ENCODE measurements at places on chromosomes 1 and 21. TPM values are rescaled to one million over a fixed set of nuclear protein-coding genes. Genes with fewer than 3 reads are reported as not detected.

SHISA4 gene
- total RNA-seq = 0.37 TPM

KCNK2 gene
- total RNA-seq = not detected

- DNase-seq = no peak
Observed at GRCh38 chr1:64516803-64517568, 47.1 kb downstream of the CACHD1 start.

DNA sequence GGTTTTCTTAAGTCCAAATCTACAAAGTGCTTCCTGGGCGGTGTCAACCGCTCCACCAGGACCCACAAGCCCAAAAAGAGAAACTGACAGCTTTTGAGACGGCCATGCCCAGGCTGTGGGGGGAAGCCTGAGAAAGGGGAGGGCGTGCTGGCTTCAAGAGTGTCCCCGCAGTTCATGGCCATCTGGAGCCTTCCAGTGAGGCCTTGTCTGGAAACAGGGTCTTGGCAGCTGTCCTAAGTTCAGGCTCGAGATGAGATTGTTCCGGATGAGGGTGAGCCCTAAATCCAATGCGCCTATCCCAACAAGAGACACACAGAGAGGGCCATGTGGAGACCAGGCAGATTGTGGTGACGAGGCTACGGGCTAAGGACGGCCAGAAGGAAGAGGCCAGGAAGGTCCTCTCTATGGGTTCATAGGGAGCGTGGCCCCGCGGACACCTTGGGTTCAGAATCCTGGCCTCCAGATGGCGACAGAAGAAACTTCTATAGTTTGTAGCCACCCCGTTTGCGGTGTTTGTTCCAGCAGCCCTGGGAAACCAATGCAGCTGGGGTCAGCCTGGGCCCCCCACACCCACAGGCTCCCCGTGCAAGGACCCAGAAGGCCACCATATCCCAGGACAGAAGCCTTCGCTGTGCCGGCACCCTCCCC, 70.2 kb downstream of the ARHGEF16 start:
- no peak for DNase-seq

DNA sequence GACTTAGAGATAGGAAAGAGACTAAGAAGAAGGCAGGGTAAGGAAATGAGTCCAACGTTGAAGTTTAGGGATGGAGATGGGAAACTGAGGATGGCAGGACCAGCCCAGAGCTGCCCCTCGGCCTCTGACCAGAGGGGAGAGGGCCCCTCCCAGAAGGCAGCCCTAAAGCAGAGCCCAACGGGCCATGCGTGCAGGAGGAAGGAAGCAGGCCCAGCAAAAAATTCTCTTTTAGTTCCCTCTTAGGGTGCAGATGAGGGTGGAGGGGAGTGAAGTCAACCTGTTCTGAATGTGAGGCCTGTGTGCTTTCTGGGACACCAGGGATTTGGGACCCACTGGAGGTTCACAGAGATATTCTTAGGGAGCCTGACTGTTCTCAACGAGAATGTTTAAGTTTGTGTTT, 225.4 kb downstream of the RHOU start:
- DNase-seq = no peak

GRCh38 chr1:46550751-46551231, 656 bp downstream of the KNCN start:
- DNase-seq = no peak

Data from T-helper 17 cell (primary cell).